ENCODE measurements at places on chromosomes 11 and 22. TPM values are rescaled to one million over a fixed set of nuclear protein-coding genes. Genes with fewer than 3 reads are reported as not detected.

Gene KREMEN1
- polyA plus RNA-seq = 7.5 TPM

Gene KRTAP5-9
- not detected for polyA plus RNA-seq

Gene VSIG2
- polyA plus RNA-seq = not detected

- DNase-seq = peak; percentile 44
Measured at GRCh38 chr11:26231252-26231661, 100.7 kb upstream of the ANO3 start.

GRCh38 chr11:128297091-128297651 is 290.2 kb downstream of the ETS1 start:
- no peak for DNase-seq

GRCh38 chr11:122137078-122137793 is 21.2 kb upstream of the BLID start:
- peak; percentile 76 for DNase-seq

GRCh38 chr22:48779211-48779643 is 1048.4 kb downstream of the BRD1 start:
- no peak for DNase-seq

GRCh38 chr11:124591430-124591829 is 19.8 kb upstream of the PANX3 start:
- no peak for DNase-seq

DNA sequence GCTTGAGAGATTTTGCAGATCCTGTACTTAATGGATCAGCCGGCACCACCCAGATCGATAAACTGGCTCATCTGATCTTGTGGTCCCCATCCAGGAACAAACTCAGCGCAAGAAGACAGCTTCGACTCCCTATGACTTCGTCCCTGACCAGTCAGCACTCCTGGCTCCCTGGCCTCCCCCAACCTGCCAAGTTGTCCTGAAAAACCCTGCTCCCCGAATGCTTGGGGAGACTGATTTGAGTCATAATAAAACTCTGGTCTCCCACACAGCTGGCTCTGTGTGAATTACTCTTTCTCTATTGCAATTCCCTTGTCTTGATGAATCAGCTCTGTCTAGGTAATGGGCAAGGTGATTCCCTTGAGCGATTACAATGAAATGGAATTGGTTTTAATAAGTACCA is 29.5 kb downstream of the OR2AG2 start:
- DNase-seq = no peak

DNA sequence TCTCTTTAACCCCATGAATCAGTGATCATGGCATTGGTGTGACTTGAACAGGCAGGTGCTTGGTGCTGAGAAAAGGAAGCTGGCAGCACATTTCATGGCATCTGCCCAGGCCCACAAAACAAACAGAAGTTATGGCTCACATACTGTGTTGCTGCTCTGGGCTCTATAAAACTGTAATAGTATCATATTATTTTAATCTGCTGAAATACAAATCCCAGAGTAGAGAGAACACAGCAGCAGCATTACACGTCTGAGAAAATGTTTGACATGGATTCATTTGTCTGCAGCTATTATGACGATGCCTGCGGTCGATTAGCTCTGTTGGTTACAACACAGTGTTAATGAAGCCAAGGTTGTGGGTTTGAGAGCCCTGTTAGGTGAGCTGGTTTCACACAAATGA is 80.8 kb downstream of the ALX4 start:
- DNase-seq = no peak

DNA sequence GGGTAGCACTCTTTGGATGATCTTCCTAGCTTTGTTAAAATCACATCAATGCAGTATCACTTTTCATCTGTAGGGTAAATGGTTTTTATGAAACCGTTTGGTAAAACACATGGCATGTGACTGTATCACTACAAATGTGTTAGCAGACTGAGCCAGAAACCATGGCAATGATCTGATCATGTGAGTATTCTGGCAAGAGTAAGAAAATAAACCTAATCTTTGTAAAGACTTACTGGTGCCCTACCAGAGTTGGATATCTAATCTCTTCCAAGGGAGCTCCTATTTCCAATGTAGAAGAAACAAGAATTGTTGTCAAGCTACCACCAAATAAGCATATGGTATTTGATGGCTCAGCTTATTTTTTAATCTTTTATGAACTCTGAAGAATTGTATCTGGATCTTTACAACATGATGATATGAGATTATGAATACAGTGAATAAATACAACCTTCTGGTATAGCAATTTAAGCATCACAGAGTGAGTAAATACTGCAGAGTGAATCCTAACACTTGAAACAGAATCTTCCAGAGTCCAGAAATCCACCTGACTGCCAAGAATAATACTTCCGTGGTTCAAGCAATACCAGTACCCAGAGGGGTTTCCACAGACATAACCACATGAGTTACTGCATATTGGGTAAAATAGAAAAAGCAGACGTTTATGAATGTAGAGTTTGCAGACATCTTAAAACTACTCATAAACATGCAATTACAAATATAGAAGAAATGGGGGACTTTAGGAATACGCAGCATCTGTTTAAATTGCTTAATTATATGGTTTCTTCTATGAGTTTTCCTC is 238.8 kb downstream of the TTC28 start:
- DNase-seq = no peak

DNA sequence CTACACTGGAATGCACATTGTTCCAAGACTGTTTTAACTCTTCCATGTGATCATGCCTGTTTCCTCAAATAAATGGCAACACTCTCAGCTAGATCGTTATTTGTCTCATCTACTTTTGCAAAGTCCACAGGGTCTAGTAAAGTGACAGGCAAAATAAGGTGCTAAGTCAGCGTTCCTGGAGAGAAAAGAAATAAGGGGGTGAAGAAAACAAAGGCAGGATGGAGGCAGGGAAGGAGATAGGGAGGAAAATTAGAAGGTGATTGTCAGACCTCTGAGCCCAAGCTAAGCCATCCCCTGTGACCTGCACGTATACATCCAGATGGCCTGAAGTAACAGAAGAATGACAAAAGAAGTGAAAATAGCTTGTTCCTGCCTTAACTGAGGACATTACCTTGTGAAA is 132.1 kb downstream of the RAB38 start:
- DNase-seq = no peak

Measured in AG04450 (cell line).